ENCODE measurements at places on chromosomes 7 and 10.

DNA sequence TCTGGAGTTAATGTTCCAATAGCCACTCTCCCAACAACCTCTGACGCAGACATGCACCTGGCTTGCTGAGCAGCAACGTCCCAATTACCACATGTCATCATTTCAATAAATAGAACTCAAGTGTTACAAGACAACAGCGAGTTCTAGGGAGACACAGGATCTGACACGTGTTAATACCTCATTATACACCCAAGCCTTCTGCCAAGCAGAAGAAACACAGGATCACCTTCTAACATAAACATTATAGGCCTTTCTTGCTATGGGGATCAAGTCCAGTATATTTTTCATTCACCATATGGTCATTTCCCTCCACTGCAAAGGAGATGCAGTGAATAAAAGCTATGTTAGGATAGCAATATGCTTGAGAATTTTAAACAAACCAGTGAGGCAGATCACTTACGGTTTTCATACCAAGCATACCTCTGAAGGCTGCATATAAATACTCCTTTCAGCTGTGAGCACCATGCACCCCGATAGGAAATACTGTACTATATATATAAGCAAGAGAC lies 74.2 kb downstream of the JAZF1 start:
- no peak for DNase-seq

GRCh38 chr7:97457054-97457453 lies 274.8 kb upstream of the TAC1 start:
- no peak for DNase-seq

- no peak for DNase-seq
Measured at GRCh38 chr10:7986851-7987250, 67.6 kb upstream of the GATA3 start.

- DNase-seq = no peak
Measured at GRCh38 chr7:106572394-106573124, 88.4 kb downstream of the CCDC71L start.

- no peak for DNase-seq
Measured at GRCh38 chr7:74405899-74406512, 47.7 kb upstream of the GTF2IRD1 start.

GRCh38 chr7:100983451-100984187 lies 14.3 kb downstream of the MUC12 start:
- no peak for DNase-seq

DNA sequence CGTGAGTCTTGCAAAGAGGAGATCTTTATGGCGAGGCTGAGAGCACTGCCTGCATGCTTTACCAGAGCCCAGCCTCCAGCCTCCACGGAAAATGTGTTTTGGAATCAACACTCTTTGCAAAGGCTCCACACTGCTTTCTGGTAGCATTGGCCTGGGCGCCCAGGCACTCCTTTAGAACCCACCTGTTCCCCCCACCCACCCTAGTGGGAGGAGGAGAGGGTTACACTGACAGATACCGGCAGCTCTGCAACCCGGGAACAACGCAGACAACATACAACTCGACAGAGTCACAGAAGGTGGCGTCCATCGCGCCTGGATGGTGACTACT lies 5.5 kb upstream of the MNX1 start:
- DNase-seq = no peak

DNA sequence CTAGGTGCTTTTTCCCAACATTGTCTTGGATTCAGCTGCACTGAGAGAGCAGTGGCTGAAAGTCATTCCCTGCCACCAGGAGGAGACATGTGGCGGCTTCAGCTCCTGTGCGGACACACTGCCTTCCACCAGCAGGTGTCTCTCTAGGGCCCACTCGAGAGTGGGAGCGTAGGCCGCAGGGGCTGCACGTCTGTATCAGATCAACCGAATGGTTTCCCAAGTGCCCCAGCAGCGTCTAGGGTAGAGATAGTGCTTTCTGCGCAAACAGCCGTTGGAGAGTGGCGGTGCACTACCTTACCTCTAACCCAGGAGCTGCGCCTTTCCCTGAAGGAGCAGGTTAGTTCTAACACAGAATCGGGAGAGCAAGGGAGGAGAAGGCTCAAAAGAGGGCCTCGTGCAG lies 31.7 kb downstream of the PAPOLB start:
- no peak for DNase-seq

- DNase-seq = no peak
Measured at GRCh38 chr10:93436591-93437085, 45.5 kb downstream of the MYOF start.

DNA sequence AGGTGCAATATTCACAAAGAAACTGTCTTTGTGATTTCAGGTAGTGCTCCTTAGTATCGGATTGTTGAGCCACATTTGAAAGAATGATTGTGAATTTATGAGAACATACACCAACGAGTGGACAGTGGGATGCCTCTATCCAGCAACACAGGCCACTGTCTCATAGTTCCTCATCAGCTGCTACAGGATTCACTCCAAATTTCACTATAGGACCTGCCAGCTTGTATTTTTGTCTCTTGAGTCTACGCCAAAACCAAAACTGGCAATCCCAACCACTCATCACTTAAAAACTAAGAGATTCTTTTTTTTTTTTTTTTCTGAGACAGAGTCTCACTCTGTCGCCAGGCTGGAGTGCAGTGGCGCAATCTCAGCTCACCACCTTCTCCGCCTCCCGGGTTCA lies 964.5 kb downstream of the CNTNAP2 start:
- DNase-seq = no peak

GRCh38 chr7:38206071-38206470 lies 28.0 kb downstream of the STARD3NL start:
- DNase-seq = no peak

- DNase-seq = no peak
Measured at GRCh38 chr10:78552261-78552811, 516.4 kb upstream of the ZMIZ1 start.

DNA sequence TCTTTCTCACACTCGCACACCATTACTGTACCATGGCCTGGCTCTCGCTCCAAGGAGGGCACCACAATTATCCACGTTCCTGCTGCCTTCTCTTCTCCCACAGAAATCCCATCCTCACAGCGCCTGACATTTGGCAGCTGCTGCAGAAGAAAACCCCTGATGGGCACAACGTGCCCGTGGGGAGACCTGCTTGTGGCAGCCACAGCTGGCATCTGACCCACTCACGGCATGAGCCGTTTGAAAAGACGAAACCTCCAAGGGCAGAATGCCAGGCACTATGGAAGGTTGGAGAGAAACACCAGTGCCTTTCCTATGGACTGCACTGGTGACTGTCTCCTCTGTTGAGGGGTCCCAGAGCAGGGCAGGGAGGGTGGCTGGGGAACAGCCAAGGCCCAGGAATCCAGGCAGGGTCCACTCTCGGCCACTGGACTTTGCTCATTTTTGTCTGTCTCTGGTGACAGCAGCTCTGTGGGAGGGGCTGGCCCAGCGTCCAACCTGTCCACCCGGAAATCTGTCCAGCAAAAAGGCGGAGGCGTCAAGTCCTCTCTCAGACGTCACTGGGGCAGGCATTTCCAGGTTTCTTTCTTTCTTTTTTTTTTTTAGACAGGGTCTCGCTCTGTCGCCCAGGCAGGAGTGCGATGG lies 61.0 kb upstream of the MKRN1 start:
- no peak for DNase-seq

- DNase-seq = no peak
Measured at GRCh38 chr10:7199152-7199760, 211.6 kb downstream of the SFMBT2 start.

DNA sequence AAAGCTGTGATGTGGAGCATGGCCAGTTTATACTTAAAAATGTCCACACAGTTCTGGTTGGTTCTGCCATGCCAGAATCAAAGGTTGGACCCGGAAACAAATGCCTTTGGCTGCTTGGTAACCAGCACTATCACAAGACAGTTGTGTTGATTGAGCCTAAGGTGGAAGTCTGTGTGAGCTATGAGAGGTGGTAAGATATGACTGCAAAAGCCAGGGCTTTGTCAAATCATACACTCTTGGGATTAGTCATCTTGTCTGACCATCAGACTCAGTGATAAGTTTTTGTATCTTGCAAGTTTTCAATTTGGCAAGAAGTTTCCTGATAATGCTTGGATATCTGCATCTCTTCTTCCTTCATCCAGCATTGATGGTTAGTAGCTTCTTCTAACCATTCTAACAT lies 35.5 kb downstream of the GPR141 start:
- DNase-seq = no peak

DNA sequence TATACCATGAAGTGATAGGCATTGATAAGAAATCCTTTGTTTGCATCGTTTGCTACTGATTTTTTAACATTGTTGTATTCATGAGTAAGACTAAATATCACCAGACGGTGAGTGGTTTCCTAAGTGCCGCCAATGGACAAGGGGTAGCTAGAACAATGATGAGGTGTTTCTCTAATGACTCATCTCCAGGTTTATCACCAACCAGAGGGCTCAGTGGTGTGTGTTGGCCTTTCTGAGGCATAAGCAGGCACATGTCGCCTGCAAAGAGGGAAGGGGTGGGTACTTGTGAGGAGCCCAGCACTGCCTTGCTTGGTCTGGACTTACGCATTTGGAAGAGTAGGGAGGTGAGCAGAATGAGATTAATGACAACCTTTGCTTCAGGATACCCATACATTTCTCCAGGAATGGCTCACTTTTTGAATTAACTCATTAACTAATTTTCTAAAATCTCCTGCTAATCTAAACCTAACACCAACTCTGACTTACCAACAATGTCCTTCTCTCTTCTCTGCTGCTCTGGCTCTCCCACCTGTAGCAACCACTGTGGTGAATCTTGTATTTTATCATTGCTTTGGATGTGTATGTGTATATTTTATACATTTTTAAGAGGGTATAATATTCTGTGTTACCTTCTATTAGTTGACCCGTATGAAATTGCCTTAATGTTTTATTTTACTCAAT lies 722.6 kb downstream of the GRID1 start:
- DNase-seq = no peak
